Endothelial cell (in vitro differentiated cells): ENCODE measurements at places on chromosomes 2 and 18.

DNA sequence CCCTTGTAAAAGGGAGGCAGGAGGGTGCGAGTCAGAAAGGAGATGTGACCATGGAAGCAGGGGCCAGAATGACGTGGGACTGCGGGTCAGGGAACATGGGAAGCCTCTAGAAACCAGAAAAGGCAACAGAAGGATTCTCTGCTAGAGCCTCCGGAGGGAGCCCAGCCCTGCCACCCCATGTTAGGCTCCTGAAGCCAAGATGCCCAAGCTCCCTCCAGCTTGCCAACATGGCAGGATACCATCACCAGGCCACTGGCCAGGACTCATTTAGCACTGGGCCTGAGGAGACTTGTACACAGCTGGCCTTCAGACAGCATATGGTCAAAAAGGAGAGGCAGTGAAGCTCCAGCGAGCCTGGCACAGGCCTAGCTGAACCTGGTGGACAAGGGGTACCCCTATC, 5.6 kb downstream of the TMEM247 start:
- DNase-seq = no peak

- no peak for DNase-seq
These were observed 180.1 kb downstream of the PRPF40A start for GRCh38 chr2:152537081-152537651.

DNA sequence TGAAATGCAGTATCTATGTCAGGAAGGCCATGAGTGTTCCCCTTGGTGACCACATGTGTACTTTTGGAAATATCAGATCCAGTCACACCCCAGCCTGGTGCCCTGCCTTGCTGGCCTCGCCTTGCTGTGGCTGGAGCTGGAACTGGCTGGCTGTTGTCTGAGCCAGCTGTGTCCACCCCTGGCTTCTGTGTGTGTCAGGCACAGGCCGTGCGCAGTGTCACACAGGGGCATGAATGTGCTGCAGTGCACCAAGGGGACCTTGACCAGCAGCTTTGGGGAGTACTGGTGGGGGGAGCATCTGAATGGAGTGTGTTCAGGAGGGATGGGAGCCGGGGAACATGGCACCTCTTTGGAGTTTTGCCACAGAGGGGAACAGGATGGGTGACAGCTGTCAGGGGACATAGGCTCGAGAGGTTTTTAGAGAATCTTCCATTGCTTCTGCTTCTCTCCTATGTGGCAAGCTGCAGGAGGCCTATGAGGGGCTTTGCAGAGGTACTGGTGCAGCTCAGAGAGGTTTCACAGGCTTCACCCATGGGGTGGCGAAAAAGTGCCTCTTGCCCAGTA, 44.7 kb upstream of the FAHD2A start:
- no peak for DNase-seq

- peak; percentile 52 for DNase-seq
These were observed 104.2 kb downstream of the CRIM1 start for GRCh38 chr2:36459725-36460137.

DNA sequence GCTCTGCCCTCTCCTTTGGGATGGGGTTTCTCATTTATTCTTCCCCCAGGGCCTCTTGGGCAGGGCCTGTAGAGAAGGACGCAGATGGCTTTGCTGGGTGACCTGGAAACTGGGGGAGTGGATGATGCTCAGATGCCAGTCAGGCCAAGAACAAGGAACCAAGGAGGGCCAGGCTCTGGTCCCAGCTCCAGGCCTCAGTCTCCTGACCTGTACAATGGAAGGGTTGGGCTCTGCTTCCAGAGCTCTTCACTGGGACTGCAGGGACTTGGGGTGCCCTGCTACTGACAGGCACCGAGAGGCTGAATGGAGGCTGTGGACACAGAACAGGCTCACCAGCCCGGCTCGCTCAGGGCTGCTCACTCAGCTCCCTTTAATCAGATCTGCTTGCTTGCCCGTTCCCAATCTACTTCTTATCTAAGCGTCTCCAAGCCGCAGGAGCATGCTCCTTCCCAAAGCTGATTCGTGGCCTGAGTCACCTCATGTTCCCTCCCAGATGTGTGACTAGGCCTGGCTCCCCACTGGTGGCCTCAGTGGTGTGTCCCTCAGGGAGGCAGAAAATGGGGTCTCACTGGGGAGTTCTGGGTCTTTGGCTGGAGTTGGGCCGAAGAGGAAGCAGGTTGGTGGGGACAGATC, 82.6 kb upstream of the ODC1 start:
- DNase-seq = no peak
